ENCODE measurements at places on chromosomes 5 and 9.

DNA sequence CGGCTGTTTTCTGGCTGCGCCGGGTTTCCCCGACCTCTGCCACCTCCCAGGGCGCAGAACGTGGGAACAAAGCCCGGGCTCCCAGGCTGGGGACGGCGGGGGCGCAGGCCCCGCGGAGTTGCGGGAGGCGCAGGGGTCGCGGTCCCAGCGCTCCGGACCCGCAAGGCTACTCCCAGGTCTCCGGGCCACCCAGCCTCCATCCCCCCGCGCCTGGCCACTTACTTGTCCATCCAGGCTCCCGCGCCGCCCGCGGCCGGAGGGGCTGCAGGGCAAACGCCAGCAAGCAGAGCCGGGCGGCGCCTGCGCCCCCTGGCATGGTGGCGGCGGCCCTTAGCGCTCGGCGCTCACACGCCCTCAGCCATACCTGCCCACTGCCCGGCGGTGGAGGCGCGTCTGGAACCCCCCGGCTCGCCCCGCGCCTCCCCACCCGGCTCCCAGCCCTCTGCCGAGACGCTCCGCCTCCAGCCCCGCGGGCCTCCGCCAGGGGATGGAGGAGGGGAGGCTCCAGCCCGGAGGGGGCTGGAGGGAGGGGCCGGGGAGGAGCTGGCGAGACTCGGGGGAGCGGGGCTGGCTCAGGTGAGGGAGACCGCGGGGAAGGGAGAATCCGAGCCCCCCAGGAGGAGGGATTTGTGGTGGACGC, at the start of gene ADAM19:
Gene ADAM19 (minus strand): TSS at position 395 of the 640 bp plus-strand sequence. CDS start 79 bp downstream, at position 316.
- H3K4me3 ChIP-seq = peak within 1 kb of the TSS; percentile 76
- H3K27ac ChIP-seq = no peak within 1 kb of the TSS

DNA sequence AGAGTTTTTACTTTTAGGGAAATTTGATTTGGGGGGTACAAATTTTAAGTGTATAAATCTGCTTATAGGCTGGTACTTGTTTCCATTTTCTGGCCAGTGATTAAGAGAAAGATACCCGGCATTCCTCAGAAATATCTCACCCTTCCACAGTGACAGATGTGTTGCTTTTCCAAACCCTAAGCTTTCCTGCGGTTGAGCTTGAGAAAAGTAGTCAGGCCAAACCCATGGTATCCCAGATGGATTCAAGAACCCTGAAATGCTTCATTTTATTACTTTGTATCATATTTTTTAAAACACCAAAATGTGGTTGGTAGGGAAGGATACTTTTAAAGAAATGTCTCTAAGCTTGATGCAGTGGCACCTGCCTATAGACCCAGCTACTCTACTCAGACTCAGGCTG, 23.5 kb downstream of the SPTAN1 start:
- H3K36me3 ChIP-seq = peaks cover 61% of the 10 kb centered on the region
- H3K27ac ChIP-seq = no peak overlapping the region
- peaks cover 2% of the 10 kb centered on the region for H3K27me3 ChIP-seq
- DNase-seq = no peak
- no peak overlapping the region for H3K4me3 ChIP-seq

- no peak overlapping the region for H3K27ac ChIP-seq
- no peak for DNase-seq
- no peak overlapping the region for H3K4me3 ChIP-seq
Observed at GRCh38 chr9:7534211-7534935, 265.2 kb downstream of the DMAC1 start.

GRCh38 chr5:148205044-148205806, 2.4 kb downstream of the SPINK6 start:
- no peaks in the 10 kb centered on the region for H3K4me1 ChIP-seq
- no peak overlapping the region for H3K27ac ChIP-seq
- no peaks in the 10 kb centered on the region for H3K27me3 ChIP-seq
- no peak overlapping the region for H3K4me3 ChIP-seq
- DNase-seq = no peak

- no peak overlapping the region for H3K4me3 ChIP-seq
- no peaks in the 10 kb centered on the region for H3K4me1 ChIP-seq
- DNase-seq = no peak
- H3K36me3 ChIP-seq = no peaks in the 10 kb centered on the region
- H3K27ac ChIP-seq = no peak overlapping the region
- no peaks in the 10 kb centered on the region for H3K27me3 ChIP-seq
Observed at GRCh38 chr9:88799541-88800328, 191.5 kb upstream of the S1PR3 start.
